Stimulated activated CD4-positive, alpha-beta T cell treated with anti-CD3 and anti-CD28 coated beads, Interleukin-15, amount 100 ng/mL, for 48 hours (primary cell): ENCODE measurements at places on chromosomes 4 and X.

DNA sequence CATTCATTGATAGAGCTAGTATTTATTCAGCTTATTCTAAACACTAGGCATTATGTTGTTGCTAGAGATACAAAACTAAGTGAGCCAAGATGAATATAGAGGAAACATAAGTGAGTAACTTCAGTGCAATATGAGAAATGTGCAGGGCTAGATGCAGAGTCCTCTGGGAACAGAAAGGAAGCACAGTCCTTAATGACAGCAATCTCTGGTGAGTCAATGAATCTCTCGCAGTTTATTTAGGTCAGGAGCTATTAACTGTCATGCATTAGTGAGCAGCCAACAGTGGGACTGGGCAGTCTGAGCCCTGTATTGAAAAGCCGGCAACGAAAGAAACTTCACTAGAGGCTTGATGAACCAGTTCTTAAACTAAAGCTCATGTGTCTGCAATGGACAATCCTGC lies 598.1 kb upstream of the MAGEB2 start:
- DNase-seq, result no peak

DNA sequence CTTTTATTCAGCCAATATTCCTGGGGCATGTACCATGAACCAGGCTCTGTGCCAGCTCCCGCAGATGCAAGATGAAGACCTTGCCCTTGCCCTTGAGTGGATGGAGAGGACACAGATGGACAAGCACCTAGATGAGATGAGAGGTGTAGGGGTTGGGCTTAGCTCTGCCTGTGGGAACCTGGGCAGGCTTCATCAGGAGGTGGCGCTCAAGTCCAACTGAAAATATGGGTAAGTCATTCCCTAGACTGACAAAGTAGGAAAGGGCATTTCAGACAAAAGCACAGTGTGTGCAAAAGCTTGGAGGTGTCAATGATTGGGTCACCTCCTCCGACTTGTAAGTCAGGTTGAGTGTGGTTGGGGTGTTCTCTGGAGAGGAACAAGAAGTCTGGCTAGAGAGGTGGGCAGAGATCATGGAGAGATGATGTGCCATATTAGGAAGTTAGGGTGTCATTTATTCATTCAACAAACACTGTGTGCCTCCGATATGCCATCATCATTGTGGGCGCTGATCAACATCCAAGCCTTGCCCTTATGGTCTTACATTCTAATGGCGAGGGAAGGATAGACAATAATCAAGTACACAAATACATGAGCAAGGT lies 64.6 kb downstream of the ANAPC4 start:
- peak; percentile 1 for DNase-seq

DNA sequence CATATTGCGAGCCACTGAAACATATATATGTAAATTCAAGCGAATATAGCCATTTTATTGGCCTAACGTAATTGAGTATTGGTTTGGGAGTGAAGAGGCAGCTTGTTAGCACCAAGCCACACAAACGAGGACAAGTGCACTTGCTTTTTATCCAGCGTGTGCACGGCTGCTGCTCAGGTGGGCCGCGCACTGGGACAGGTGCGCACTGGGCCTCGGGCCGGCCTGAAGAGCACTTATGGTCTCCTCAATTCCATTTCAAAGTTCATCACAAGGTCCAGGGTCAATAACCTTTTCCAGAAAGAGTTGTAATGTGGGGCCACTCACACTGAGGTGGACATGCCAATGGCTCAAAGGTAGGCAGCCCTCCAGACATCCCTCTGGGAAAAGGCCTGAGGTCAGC lies 95.9 kb downstream of the ATP8A1 start:
- DNase-seq, result no peak

- peak; percentile 36 for DNase-seq
Observed at GRCh38 chrX:119755981-119756533, 2.3 kb upstream of the SOWAHD start.

- no peak for DNase-seq
Observed at GRCh38 chr4:185600801-185601434, 65.6 kb upstream of the PDLIM3 start.

DNA sequence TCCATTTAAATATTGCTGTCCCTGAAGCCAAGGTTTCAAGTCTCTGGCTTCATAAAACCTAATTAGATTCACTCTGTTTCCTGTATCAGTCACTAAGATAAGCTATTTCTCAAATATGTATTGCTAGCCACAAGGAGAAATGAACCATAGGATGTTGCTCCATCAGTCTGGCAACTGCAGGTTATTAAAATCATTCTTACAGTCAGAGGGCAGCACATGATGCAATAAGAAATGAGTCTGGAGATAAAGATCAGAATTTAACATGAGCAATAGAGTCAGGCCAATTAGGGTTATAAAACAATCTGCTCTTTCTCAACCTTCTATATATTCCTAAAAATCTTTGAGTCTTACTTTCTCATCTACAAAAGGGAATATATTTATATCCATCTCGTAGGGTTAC lies 7.2 kb downstream of the PRKG2 start:
- no peak for DNase-seq

GRCh38 chrX:104510801-104511200 lies 55.2 kb upstream of the IL1RAPL2 start:
- DNase-seq, result no peak

GRCh38 chrX:140292961-140293360 lies 211.9 kb downstream of the SOX3 start:
- no peak for DNase-seq

GRCh38 chrX:6738518-6739470 lies 203.9 kb upstream of the VCX3A start:
- DNase-seq, result no peak

GRCh38 chr4:2923141-2923551 lies 40.1 kb downstream of the NOP14 start:
- DNase-seq, result no peak

DNA sequence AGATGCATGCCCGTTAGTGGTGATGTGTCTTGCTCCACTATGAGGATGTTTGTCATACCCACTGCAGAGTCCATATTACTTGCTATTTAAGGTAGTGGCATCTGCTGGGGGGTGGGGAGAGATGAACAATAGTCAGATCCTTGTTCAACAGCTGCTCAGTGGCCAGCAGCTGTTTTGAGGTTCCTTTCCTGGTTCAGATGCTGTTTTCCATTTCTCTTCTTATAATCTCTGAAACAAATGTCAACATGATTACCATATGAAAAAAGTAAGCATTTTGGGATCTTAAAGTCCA lies 1567.9 kb upstream of the TENM3 start:
- no peak for DNase-seq

DNA sequence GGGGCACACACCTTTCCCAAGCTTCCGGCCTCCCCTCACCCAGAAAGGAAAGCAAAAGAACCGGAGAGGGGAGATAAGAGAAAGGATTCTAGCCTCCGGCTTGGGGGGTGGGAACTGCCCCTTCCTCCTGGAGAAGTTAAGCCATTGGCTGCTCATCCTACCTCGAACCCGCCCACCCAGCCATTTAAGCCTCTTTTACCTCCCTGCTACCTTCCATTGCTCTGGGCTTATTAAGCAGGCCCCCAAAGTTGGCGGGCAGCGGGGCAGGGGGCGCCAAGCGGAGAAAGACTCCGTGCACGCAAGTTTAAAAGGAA lies 2.3 kb downstream of the MAML3 start:
- DNase-seq, result no peak

- DNase-seq, result no peak
Observed at GRCh38 chr4:186347743-186348142, 81.8 kb downstream of the F11 start.

GRCh38 chr4:16034010-16034748 lies 49.6 kb downstream of the PROM1 start:
- no peak for DNase-seq

DNA sequence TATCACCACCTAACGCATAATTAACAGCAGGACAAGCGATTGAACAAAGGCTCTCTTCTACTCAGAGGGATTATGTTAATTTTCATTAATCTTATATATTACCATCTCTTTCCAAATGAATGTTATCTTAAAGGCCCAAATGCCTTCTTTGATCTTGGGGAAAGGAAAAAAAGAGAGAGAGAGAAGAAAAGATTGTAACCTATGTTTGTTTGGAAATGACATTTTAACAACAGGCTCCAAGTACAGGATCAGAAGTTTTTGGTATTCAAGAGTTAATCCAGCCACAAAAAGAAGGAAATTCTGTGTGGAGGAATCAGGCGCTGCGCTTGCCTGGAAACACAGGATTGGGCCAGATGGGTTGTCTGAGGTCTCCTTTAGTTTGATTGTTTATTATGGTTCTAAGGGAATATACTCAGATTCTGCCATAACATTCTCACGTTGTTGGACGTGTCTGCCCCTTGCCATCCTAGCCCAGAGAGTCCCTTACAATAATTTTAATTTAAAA lies 100.7 kb upstream of the STX18 start:
- no peak for DNase-seq

DNA sequence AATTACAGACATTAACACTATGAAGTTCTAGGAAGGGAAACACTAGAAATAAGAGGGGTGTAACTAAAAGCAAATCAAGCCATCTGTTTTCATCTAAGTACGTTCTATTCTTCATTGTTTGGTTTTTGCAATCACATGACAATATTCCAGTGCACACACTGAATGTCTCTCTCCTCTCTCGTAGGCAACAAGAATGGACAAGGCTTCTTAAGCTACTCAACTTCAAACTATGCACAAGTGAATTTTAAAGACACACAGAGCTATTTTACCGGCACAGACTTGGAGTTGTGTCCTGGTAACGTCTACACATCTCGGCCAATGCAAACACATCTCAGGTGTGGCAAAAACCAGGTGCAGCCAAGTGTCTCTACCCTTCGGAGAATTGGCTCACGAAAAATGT lies 173.3 kb downstream of the PRKX start:
- no peak for DNase-seq

DNA sequence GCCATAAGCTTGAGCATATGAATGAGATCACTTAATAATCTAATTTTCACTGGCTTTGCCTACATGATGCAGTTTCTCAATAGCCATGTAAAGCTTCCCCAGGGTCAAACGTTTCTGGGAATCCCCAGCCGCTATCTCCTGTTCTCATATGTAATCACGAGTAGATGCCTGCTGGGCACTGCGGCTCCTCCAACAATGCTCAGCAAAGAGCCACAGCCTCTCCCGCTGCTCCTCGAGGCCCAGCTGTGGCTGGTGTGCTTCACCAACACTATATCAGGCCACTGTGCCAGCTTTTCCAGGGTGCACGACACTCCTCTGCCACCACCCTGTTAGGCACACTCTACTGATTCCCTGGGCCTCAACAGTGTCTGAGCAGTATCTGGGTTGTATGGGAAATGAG lies 78.3 kb upstream of the RASGEF1B start:
- DNase-seq, result no peak

DNA sequence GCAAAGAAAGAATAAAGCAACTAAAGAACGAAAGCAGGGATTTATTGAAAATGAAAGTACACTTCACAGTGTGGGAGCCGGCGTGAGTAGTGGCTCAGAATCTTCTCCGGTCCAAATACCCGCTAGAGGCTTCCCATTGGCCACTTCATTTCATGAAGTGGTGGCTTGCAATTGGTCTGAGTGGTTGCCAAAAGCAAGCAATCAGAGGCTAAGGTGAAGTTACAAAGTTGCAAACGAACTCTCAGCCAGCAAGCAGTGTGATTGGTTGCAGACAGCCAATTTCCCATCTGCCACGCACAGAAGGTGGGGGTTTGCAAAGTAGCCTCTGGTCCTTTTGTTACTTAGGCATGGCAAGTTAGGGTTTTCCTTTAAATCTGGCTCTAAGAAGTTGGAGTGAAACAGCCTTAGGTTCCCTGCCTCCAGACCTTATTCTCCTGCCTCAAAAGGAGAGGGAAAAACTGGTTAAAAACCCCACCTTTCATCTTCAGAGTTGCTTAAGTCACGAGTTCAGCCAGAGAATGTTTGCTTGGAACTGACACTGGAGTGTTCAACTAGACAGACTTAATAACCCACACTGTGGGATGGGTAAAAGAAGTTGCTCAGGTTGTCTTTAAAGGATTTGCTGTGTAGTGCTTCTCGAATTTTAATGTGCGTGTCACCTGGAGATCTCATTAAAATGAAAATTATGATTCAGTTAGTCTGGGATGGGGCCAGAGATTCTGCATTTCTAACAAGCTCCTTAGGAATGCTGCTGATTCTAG lies 6.9 kb upstream of the CLOCK start:
- no peak for DNase-seq

- DNase-seq, result no peak
Observed at GRCh38 chr4:101471201-101471600, 123.9 kb upstream of the PPP3CA start.

DNA sequence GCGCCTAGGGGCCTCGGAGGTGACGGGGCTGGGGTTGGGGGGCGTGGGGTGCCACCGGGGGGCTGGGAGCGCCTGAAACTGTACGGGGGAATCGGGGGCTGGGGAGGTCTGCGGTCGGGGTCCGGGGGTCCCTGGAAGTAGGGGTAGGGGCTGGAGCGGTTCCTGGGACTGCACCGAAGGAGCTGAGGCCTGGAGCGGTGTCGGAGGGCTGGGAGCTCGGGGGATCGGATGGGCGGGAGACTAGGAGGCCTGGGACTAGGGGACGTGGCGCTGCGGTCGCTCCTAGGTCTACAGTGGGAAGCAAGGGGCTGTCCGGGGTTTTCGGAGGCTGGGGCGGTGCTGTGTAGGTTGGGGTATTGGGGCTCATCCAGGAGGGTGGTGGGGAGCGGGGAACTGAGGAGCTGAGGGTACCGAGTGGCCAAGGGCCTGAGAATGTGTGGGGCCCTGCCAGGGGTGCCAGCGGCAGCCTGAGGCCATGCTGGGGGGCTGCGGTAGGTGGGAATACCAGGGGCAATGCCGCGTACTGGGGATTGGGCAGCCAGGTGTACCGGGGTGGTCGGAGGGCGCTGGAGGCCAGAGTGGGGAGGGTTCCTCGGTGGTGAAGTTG lies 562 bp downstream of the AKAP17A start:
- DNase-seq, result no peak

DNA sequence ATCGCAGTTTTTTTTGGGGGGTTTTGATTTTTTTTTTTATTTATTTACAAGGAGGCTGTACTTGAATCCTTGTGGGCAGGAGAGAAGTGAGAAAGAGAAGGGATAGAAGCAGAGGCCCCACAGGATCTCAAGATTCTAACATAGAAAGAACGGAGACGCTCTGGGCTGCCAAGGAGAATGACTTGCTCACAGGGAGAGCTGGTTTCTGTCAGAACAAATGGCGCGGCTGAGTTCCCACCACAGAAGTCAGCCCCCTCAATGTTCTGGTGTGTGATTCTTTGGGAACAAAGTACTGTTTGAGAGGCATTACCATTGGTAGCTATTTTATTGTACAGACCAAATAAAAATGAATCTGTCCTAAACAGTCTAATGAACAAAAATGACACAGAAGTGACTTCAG lies 80.6 kb downstream of the ATXN3L start:
- no peak for DNase-seq

DNA sequence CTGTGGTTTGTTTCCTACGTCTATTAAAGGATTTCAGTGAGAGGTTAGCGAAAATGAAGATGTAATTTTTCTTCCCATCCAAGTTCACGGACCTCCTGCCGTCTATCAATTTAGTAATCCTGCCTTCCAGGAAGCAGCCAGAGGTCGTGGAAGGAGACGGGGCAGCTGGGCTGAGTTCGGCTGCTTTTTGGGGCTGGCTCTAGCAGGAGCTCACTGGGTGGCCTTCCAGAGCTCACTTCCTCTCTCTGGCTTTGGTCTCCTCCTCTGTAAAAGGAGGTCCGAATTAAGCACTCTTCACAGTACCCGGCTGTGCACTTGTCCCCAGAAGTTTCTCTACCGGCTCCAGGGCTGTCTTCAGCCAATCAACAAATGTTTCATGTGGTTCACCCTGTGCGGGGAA lies 295.4 kb downstream of the BCOR start:
- DNase-seq, result no peak

- no peak for DNase-seq
Observed at GRCh38 chrX:25020391-25020904, 4.7 kb upstream of the ARX start.
